Urothelium cell line (cell line): ENCODE measurements at places on chromosomes 12 and 14.

- DNase-seq: no peak
Observed at GRCh38 chr14:75770635-75771034, 109.6 kb downstream of the TTLL5 start.

DNA sequence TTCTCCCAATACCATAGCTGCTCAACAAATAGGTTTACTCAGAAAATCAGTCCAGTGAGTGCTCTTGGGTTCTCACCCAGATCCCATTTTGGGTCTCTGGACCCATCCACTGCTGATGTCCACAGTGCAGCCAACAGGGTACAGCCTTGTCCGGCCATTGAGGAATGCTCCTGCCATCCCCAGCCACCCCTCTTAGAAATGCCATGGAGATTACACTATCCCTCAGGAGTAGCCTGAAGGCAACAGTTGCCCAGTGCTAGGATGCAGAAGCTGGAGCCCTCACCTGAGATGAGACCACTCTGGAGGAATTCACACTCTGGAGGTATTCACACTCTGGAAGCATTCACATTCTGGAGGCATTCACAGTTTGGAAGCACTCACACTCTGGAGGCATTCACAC is 958.8 kb upstream of the TMEM132C start:
- DNase-seq: no peak

DNA sequence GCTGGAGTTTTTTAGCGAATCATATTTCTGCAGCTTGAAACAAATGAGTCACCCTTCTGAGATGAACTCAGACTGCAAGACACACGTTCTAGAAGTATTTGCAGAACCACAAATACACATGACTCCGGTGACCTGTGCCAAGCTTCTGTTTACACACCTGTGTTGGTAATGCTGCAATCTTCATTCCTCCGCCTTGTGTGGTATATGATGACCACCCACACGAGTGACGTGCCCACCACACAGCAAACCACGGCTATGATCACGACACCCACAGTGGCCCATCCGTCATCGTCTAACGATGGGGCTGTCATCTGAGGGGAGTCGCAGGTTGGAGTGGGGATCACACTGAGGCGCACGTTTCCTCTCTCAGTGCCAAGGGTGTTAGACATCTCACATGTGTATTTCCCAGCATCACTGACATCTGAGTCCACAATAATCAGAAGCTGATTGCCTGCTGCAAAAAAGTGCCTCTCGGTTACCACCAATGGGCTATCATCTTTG is 43.0 kb downstream of the LRIG3 start:
- peak; percentile 90 for DNase-seq

DNA sequence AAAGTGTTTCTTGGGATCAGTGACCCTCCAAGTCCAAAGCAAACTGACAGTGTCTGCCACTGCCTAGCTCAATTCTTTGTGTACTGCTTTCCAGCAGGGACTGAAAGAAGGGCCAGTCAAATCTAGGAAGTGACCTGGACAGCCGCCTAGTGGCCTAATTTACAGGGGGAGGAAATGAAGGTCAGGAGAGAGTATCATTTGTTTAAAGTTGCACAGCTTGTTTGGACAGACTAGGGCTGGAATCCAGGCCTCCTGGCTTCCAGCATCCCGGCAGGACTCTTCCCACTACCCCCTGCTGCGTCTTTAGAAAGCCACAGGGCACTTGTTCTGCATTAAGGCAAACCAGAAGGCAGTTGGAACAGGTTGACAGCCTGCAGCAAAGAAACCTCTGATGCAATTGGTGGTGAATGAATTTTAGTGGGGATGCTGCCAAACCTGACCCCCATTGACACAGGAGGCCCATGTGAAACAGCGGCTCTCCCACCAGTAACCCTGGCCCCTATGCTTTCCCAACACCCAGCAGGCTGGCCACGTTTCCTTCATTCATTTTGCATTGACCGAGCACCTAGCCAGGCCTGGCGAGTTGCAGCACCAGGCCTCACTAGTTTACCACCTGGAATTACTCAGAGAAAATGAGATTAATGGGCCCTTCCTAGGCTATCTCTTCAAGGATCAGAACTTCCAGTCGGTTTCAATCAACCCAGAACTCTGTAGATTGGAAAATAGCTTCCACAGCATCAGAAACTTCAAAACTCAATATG is 28.2 kb downstream of the GALNT16 start:
- DNase-seq: no peak

GRCh38 chr12:105840384-105840783 is 298.4 kb downstream of the NUAK1 start:
- DNase-seq: no peak
